Stimulated activated CD4-positive, alpha-beta T cell treated with anti-CD3 and anti-CD28 coated beads, Interleukin-2, amount 100 ng/mL, for 48 hours (primary cell): ENCODE measurements at places on chromosomes 1 and 21.

DNA sequence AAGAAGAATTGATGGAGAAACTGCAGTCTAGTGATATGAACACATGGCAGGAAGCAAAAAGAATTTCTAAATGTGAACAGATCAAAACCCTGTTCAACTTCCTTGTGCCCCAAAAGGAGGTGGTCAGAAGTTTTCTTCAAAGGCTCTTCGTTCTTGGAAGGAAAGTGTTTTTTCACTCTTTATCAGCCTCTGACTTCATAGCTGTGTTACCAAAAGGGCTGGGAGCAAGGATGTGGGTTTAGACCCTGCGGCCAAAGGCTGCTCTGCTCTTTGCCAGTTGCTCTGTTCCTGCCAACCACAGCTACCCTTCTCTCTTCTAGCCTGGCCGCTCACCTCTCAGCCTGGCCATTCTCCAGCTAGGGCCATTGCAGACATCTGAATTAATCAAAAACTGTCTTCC is 53.8 kb downstream of the PTGER3 start:
- DNase-seq, result no peak

GRCh38 chr1:170097449-170097948 is 23.0 kb upstream of the KIFAP3 start:
- no peak for DNase-seq

GRCh38 chr21:46297338-46298271 is 11.5 kb downstream of the YBEY start:
- no peak for DNase-seq

- DNase-seq, result no peak
Observed at GRCh38 chr1:53580739-53581475, 121.7 kb downstream of the DMRTB1 start.

GRCh38 chr21:32908534-32908933 is 117.2 kb upstream of the OLIG2 start:
- DNase-seq, result no peak

DNA sequence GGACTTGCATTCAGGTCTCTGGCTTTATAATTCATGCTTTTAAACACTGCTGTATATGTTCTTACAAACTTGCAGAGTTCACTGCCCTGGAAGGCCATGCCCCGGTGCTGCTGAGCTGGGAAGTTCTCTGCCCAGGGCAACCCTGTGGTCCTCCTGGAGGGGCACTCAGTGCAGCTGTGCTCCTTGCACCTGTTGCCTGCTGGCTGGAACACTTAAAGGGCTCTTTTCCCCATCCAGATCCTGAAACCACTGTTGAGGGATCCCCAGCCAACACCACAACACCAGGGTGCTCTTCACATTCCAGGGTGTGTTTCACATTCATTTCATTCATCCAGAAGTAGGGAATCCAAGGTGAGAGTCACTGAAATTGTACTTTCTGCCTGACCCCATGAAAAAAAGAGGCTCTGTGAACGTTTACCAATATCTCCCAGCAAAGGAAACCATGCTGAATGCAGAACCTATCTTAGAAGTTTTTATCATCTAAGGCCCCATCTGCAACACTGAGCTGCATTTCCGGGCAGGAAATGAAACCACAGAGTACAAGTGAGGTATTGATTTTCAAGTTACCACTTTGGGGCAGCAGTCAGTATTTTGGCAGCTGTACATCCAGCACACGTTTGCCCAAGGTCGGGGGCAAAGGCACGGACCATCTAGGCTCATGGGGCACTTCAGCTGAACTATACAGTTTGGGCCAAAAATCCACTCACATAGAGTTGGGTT is 16.4 kb upstream of the KIAA0040 start:
- no peak for DNase-seq

DNA sequence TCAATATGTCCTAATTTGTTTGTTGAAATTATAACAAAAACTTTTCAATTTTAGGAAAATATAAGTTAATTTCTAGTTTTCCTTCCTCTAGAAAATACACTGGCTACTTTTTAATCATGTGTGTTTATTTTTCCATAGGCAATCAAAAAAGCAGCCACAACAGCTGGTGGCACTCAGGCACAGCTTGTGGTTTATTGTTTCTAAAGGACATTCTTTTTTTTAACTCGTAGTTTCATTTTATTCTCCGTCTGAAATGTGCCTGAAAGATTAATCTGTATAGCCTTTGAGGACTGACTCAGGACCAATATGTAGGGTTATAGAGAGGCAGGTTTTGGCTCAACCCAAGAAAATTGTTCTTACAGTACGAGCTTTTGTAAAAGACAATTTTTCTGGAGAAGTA is 20.7 kb upstream of the STX12 start:
- DNase-seq, result no peak

DNA sequence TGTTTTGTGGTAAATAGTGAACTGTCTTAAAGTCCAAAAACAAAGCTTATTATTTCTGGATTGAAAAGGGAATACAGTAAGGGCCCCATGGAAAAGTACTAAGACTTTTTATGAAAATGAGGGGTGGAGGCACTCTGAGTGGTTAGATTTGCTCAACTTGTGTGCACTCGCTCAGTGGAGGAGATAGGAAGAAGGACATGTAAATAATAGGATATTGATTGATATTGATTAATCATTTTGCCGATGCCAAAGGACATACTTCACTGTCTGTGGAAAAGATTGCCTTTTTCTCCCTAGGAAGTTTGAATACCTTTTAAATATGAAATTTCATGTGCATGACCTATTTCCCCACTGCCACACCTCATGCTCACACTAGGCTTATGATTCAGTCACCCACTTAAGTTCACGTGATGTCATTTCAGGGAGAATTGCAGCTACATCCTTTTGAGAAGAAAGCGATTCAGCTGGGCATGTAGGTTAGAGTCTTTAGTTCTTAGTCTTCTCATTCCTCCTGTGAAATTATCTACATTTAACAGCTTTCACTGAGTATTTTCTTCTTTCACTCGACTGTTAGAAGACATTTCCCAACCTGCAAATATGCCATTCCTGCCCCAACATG is 5.0 kb downstream of the MTR start:
- no peak for DNase-seq

DNA sequence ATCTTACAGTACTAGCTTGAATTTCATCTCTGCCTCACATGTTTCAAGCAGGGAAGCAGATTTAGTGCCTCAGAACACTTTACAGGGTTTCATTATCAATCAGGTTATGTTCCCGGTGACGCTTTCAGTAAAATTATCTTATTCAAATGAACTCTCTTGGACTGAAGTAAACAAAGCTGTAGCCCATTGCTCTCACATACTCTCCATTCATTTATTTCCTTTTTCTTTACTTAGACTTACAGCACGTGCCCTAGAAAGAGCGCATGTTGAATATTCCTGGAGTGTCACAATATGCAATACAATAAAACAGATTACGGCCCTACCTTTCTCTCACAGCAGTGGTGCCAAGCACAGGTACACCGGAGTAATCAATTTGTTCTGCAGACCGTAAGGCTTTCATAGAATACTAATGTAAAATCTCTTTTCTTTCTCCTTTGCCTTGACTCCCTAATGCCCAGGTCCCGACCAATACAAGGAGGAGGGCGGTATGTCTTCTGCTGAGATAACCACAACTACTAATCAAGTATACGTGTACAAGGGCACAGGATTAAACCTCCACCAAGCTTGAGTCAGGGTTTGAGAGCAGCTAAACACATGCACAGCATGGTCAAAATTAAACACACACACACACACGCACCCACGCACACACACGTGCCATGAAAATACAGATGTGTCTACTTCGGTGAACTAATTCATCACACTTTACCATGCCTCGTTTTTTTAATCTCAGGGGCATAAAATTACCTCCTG is 62.8 kb downstream of the NRIP1 start:
- no peak for DNase-seq

DNA sequence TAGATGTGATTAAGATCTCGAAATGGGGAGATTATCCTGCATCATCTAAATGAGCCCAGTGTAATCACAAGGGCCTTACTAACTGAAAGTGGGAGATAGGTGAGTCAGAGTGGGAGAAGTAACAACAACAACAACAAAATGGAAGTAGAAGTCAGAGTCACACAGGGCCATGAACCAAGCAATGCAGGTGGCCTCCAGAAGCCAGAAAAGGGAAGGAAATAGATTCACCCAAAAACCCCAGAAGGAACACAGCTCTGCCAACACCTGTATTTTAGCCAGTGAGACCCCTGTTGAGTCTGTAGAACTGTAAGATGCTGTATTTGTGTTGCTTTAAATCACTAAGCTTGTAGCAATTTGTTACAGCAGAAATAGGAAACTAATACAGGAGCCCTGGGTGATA is 4.1 kb downstream of the TAGLN2 start:
- DNase-seq, result no peak

GRCh38 chr1:18611311-18611710 is 19.3 kb upstream of the PAX7 start:
- no peak for DNase-seq

DNA sequence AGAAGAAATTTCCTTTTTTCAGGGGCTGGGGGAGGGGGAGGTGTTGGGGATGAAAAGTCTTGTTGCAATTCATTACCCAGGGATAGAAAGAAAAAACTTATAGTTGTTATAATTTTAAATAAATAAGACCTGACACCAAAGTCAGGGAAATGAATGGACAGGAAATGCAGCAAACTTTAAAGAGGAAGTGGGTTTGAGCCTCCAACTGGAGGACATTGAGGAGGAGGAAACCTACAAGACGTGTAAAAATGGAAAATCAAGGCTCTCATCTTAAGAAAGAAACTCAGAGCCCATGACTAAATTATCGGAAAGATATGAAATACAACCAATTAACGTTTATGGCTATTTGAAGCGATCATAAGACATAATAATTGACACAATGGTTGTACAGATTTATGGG is 54.4 kb downstream of the NIBAN1 start:
- DNase-seq, result no peak

DNA sequence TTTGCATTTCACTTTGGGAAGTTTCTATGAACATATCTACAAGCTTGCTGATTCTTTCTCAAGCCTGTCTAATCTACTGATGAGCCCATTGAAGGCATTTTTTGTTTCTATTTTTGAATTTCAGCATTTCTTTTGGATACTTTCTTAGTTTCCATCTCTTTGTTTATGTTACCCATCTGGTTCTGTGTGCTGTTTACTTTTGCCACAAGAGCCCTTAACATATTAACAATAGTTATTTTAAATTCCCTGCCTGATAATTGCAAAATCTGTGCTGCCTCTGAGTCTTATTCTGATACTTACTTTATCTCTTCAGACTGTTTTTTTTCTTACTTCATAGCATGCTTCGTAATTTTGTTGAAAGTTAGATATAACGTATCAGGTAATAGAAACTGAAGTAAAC is 75.8 kb upstream of the ZRANB2 start:
- no peak for DNase-seq

DNA sequence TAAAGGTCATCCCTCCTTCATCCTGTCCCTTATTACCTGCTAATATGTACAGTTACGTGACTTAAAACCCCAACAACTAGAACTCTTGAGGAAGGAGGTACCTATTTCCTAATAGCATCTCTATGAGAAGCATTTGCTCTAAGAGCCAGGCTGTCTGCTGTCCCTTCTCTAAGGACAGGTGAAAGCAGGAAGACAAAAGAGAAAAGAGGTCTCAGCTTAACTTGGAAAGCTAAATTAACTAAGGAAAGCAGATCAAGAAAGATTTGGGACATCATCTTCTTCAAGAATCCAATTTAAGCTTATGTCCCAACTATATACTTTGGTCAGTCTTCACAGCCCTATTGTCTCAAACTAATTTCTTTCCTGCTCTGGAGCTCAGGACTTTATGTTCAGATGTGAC is 2.9 kb downstream of the EGLN1 start:
- DNase-seq, result no peak

GRCh38 chr1:97936976-97937375 is 16.1 kb upstream of the DPYD start:
- no peak for DNase-seq

DNA sequence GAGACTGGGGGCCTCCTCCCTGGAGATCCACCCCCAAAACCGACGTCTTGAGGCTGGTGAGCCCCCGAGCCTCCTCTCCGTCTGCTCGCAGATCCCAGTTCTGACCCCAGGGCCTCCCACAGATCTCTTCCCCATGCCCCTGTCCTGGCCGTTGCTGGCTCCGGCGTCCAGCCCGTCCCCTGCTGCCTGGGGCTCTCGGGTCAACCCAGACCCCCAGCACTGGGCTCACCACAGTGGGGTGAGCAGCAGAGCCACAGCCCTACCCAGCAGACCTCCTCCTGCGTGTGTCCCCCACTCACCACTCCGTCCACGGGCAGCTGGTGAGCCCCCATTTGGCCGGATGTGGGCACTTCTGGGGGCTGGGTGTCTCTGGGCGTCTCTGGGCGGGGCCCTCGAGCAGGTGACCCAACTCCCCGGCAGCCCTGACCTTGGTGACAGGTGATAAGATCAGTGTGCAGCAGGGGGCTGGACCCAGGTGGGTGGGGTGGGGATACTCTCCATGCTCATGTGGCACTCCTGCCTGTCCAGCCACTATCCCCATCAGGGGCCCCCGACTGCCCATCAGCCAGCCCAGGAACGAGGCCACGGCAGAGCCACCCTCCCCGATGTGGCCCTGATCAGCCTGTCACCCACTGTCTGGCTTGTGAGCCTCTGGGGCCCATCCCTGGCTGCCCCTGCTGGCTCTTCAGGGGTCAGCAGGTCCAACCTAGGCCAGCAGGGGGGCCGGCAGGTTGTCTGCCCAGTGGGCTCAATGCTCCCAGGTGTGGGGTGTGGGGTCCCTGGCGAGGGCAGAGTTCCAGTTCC is 709 bp downstream of the TNFRSF14 start:
- no peak for DNase-seq

DNA sequence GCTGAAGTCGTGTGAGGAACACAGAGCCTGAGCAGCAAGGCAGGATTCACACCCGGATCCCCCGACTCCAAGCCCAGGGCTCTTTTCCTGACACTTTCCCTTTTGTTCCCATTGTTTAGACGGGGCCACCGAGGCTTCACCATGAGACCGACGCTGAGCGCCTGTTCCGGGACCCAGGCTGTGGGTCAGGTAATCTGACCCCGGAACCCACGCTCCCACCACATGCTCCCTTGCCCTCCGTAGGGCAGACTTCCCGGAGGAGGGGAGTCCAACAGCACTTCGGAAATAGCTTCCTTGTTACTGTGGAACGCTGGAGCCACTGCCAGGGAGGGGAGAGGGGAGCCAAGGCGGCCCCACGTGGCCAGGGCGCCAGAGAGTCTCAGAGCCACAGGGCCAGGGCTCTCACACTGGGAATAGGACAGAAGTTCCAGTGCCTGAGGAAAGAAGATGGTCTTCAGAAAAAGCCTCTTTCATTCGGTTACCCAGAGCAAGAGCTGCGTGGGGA is 18.4 kb downstream of the RUNX3 start:
- no peak for DNase-seq

- DNase-seq, result no peak
Observed at GRCh38 chr1:173415490-173415889, 61.6 kb upstream of the PRDX6 start.
